Activated CD4-positive, alpha-beta T cell treated with anti-CD3 and anti-CD28 coated beads, Interleukin-2, amount 10 ng/mL, durations not matched to agents 7 days and 5 days (primary cell): ENCODE measurements at places on chromosomes 16 and 17. TPM values are rescaled to one million over a fixed set of nuclear protein-coding genes. Genes with fewer than 3 reads are reported as not detected.

GRCh38 chr17:74212209-74212912 is 1.0 kb upstream of the TTYH2 start:
- peaks cover 60% of the 10 kb centered on the region for H3K4me1 ChIP-seq
- peak overlapping the region; percentile 79 for H3K4me3 ChIP-seq
- peaks cover 3% of the 10 kb centered on the region for H3K27me3 ChIP-seq

DNA sequence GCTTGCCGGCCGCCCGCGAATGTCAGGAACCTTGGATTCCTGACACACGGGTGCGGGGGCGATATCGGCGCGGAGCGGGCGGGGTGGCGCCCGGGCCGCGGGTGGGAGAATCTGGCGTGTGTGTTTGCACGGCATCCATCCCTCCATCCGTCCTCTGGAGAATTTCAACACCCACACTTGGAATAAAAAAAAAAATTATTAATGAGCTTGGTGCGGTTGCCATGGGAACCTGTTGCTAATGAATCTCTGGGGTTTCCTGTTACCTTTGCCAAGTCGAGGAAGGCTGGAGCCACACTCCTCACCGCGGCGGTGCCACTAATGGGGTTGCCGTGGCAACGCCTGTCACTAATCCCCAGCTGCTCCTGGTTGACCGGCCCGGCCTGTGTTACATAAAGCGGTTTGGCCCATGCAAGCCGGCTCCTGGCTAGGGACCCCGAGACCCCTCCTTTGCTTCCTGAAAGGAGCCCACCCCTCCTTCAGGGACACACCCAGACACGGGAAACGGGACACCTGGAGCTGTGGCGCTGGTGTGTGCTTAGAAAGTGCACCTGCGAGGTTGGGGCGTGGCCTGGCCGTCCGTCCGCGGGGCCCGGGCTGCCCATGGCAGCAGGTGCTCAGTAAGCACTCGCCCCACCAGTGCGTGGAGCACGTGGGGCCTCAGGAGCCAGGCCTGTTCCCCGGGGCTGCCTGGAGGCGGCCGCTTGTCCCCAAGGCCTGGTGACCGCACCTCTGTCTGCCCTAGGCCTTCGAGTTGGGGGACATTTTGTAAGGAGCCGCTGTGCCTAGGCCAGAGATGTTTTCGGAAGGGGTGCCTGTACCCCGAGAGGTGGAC is 14.6 kb downstream of the CACNA1H start:
- H3K4me1 ChIP-seq, result no peaks in the 10 kb centered on the region
- H3K27me3 ChIP-seq, result no peaks in the 10 kb centered on the region
- H3K36me3 ChIP-seq, result no peaks in the 10 kb centered on the region

Gene PARD6A
- total RNA-seq, result 11.6 TPM

DNA sequence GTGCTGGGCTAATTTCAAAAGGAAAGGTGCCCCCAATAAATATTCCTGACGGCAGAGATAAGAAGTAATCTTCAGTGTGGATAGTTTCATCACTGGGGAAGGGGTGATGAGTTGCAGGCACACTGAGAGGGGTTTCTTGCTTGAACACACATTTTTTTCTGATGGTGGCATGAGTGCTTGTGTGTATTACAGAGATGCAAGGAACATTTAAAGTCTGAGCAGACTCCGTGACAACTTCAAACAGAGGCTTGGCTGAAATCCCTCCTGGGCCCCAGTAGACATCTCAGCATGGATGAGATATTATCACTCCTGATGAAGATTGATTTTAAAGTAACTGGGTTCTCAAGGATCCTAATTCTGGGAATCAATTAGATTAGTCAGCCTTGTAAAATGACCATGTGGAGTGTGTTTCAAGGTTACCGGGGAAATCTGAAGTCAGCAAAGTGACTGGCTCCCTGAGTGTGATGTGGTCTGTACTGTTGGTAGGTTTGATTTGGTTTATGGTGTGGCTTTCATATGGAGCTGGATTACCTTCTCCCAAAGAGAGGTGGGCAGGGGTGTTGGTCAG is 435.8 kb upstream of the EEF2KMT start:
- H3K36me3 ChIP-seq, result no peaks in the 10 kb centered on the region
- no peaks in the 10 kb centered on the region for H3K27me3 ChIP-seq
- no peaks in the 10 kb centered on the region for H3K4me1 ChIP-seq
- H3K4me3 ChIP-seq, result no peak overlapping the region
- DNase-seq, result no peak

GRCh38 chr16:84544031-84544773 is 39.7 kb upstream of the MEAK7 start:
- no peak for DNase-seq
- no peaks in the 10 kb centered on the region for H3K36me3 ChIP-seq
- H3K4me3 ChIP-seq, result no peak overlapping the region

DNA sequence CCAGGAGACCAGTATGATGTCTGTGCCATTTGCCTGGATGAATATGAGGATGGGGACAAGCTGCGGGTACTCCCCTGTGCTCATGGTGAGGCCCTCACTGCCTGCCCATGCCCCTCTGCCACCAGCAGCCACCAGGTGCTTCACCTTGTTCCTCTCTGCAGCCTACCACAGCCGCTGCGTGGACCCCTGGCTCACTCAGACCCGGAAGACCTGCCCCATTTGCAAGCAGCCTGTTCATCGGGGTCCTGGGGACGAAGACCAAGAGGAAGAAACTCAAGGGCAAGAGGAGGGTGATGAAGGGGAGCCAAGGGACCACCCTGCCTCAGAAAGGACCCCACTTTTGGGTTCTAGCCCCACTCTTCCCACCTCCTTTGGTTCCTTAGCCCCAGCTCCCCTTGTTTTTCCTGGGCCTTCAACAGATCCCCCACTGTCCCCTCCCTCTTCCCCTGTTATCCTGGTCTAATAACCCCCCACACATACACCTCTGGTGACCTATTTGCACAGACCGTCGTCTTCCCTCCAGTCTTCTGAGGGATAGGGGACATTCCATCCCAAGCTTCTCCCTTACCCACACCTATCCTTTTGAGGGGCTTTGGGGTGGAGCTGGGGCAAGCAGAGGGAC is 3.7 kb downstream of the PFN1 start:
- peaks cover 72% of the 10 kb centered on the region for H3K36me3 ChIP-seq
- H3K27me3 ChIP-seq, result no peaks in the 10 kb centered on the region
- DNase-seq, result peak; percentile 34
- peaks cover 38% of the 10 kb centered on the region for H3K4me1 ChIP-seq
- H3K4me3 ChIP-seq, result peak overlapping the region; percentile 92

DNA sequence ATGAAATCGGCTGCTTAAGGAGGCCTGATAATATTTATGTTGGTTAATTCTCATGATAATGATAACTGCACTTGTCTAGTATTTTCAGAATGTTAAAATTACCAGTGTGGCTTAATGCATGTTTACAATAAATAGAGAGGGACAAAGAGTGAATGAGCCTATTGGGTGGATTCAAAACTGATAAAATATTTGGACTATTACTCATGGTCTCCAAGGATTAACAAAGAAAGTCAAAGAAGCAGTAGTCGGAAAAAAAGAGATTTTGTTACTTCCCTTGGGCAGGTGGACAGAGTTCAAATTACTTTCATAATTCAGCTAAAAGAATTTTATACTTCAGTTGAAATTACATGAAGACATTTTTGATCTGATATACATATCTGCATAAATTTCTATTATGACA is 258.2 kb upstream of the PMFBP1 start:
- H3K4me3 ChIP-seq, result no peak overlapping the region
- DNase-seq, result no peak
- no peaks in the 10 kb centered on the region for H3K4me1 ChIP-seq

DNA sequence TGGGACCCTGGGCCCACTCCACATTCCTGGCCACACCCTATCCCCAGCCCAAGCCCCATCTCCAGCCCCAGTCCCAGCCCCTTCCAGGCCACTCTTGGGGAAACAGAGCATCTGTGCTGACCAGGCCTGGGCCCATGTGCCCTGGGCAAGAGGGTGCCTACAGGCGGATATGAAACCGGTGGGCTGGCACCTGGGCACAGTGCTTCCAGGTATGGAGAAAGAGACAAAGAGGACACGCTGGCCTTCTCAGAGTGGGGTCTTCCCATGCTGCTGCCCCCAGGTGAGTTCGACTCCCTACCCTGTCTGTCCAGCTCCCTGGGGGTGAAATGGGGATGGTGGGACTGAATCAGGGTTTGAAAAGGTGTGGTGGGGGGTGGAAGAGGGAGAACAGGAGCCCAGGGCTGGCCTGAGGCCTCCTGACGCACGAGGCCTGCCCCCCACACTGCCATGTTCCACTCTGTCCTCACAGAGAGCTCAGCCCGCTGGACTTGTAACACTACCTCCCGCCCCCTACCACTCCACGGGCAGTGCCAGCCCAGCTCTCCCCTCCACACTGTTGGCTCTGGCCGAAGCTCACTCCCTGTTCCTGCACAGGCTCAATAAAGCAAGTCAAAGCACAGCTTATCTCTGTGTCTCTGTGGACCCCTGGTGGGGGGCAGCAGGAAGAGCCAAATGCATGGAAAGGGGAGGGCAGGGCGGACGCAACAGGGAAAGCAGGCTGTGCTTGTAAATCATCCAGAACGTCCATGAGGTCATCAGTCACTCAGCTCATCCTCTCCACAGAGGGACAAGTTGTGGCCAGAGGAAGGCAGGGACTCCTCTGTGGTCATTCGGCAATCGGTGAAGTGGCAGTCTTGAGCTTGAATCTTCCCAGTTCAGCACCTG is 71.1 kb upstream of the TMEM97 start:
- H3K36me3 ChIP-seq, result no peaks in the 10 kb centered on the region
- H3K4me3 ChIP-seq, result no peak overlapping the region
- no peak for DNase-seq
- H3K27me3 ChIP-seq, result peaks cover 10% of the 10 kb centered on the region

GRCh38 chr16:70800311-70800710 is 647 bp downstream of the VAC14 start:
- H3K27me3 ChIP-seq, result peaks cover 5% of the 10 kb centered on the region
- peak overlapping the region; percentile 84 for H3K4me3 ChIP-seq
- peak overlapping the region; percentile 92 for H3K27ac ChIP-seq
- H3K4me1 ChIP-seq, result peaks cover 33% of the 10 kb centered on the region

Gene RGS11
- total RNA-seq, result not detected

Gene ZP2
- total RNA-seq, result not detected

Gene KRTAP4-4
- total RNA-seq, result not detected

DNA sequence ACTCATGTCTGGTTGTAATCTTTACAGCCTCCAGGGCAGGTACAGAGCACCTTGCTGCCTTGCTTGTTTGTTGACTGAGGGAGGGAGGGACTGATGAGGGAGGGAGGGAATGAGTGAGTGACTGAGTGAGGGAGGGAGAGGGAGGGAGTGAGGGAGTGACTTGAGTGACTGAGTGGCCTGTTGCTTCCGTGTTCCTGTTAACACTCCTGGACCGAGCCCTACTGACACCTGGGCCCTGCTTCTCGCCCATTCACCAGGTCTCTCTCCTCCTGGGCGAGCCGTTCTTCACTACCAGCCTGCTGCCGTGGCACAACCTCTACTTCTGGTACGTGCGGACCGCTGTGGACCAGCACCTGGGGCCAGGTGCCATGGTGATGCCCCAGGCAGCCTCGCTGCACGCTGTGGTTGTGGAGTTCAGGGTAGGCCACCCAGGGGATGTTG is 41.2 kb downstream of the PRMT7 start:
- H3K27me3 ChIP-seq, result peaks cover 5% of the 10 kb centered on the region
- DNase-seq, result no peak
- peaks cover 83% of the 10 kb centered on the region for H3K36me3 ChIP-seq
- peaks cover 32% of the 10 kb centered on the region for H3K4me1 ChIP-seq
- no peak overlapping the region for H3K4me3 ChIP-seq

DNA sequence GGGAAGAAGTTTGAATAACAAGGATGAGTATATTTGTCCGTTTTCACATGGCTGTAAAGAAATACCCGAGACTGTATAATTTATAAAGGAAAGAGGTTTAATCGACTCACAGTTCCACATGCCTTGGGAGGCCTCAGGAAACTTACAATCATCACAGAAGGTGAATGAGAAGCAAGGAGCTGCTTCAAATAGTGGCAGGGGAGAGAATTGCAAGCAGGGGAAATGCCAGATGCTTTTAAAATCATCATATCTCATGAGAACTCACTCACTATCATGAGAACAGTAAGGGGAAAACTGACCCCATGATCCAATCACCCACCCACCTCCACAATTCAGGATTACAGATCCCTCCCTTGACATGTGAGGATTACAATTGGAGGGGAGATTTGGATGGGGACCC is 212.8 kb upstream of the CDH8 start:
- no peaks in the 10 kb centered on the region for H3K36me3 ChIP-seq
- no peak for DNase-seq
- no peaks in the 10 kb centered on the region for H3K27me3 ChIP-seq
- H3K4me1 ChIP-seq, result no peaks in the 10 kb centered on the region
- no peak overlapping the region for H3K27ac ChIP-seq

Gene C1QTNF8
- total RNA-seq, result not detected

Gene PCGF2
- 0.23 TPM for total RNA-seq

DNA sequence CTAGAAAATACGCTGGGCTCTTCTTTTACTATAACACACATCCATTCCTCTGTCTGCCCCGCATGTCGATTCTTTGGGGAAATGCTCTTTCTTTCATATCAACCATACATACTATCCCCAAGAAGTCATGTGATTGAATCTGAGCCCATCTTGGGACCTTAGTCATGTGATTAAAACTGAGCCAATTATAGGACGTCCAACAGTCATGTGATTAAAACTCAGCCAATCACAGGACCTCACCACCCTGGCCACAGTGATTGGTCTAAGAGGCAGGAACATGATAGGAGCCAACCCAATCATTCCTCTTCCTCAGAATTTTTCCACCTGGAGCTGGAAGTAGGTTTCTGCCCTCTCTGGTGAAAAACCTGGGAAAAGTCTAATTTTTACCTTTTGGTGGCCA is 78.8 kb downstream of the TMEM114 start:
- H3K4me3 ChIP-seq, result no peak overlapping the region
- H3K27ac ChIP-seq, result no peak overlapping the region
- H3K4me1 ChIP-seq, result no peaks in the 10 kb centered on the region
